Cardiac septum (tissue), 1 donor: ENCODE measurements at places on chromosomes 7 and 10.

- DNase-seq, result no peak
These were observed 211.2 kb upstream of the PRSS58 start for GRCh38 chr7:142468871-142469665.

DNA sequence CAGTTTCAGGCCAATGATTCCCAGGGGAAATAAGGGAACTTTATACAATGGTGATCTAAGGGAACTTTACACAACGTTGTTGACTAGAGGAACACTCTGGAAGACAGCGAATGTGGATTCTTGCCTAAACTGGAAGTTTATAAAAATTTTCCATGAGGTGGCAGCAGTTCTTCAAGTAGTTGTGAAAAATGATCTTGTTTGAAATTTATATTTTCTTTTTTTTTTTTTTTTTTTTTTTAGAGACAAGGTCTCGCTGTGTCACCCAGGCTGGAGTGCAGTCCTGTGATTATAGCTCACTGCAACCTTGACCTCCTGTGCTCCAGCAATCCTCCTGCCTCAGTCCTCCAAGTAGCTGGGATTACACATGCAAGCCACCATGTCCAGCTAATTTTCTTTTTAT lies 32.1 kb upstream of the GTF2I start:
- DNase-seq, result no peak

DNA sequence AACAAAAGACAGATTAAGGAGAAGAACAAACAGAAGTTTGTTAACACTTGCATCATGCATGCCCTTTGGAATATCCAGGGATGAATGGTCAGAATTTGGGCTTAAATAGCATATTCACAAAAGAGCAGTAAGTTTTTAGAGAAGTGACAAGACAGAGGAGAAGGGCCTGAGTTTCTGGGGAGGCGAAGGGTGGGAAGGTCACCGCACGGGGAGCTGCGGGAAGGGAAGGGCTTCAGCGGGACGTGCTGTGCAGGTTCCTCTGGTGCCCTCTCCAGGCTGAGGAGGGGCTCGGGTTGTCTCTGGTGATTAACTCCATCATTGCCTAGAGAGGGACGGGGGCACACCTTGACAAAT lies 10.4 kb upstream of the ZNF22 start:
- DNase-seq, result no peak

DNA sequence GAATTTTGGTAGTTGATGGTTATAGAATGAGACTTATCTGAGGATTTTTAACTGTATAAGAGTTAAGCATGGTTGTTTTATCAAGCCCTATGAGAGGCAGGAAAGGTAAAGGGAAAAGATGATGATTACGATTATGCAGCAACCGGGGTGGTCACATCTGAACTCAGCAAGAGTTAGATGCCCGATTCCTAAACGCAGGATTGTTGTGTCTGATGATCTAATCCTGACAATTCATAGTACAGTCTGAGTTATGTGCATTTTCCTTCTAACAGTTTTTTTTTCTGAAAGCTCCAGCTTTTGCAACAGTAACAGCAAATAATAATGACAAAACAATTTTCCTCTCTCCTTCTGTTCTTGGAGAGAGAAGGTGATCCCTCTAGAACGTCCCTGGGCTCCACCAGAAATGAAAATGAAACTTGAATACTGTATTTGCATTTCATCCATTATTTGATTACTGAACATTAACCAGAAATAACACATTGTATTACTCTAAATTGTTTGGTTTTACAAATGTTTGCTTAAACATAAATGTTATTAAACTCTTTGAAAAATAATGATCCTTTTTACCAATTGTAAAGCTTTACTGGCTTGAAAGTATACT lies 176.5 kb upstream of the CCDC6 start:
- no peak for DNase-seq
